CD4-positive, CD25-positive, alpha-beta regulatory T cell (primary cell): ENCODE measurements at places on chromosomes 13 and 19. TPM values are rescaled to one million over a fixed set of nuclear protein-coding genes. Genes with fewer than 3 reads are reported as not detected.

GRCh38 chr13:110629735-110630134 lies 14.4 kb downstream of the NAXD start:
- DNase-seq = no peak

GRCh38 chr13:65149687-65150086 lies 2080.4 kb downstream of the PCDH9 start:
- DNase-seq = no peak

- DNase-seq = no peak
These were observed 12.3 kb upstream of the ZNF180 start for GRCh38 chr19:44512326-44513298.

- DNase-seq = no peak
These were observed 100.0 kb downstream of the GADD45B start for GRCh38 chr19:2575734-2576481.

Gene PSG1
- polyA plus RNA-seq = not detected

- DNase-seq = no peak
These were observed 105.3 kb upstream of the KLF5 start for GRCh38 chr13:72953391-72953965.
